Activated T-cell treated with anti-CD3 and anti-CD28 coated beads for 1 hour (primary cell): ENCODE measurements at places on chromosomes 1 and 21.

GRCh38 chr1:212585210-212585609 lies 23.4 kb upstream of the ATF3 start:
- no peak for DNase-seq

- DNase-seq = no peak
Measured at GRCh38 chr1:41918450-41919043, at the start of gene HIVEP3. Gene HIVEP3 (minus strand): TSS chr1:41918922.

- DNase-seq = no peak
Measured at GRCh38 chr1:151192047-151192446, 2.0 kb upstream of the VPS72 start.

DNA sequence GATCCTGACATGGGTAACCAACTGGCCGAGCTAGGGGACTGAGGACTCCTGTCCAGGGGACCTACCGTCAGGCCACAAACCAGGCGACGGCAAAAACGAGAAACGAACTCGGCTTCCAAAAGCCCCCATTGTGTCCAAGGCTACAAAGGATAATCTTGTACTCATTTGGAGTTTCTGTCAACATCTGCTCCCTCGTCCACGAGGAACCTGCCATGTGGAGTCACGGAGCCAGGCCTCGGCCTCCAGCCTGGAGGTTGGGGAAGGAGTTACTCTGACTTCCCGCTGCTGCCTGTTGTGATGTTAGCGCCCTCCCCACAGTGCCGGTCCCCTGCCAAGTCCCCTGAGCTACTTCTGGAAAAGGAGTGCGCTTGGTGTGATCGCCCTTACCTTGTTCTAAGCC lies 7.3 kb downstream of the KRTAP10-1 start:
- no peak for DNase-seq

DNA sequence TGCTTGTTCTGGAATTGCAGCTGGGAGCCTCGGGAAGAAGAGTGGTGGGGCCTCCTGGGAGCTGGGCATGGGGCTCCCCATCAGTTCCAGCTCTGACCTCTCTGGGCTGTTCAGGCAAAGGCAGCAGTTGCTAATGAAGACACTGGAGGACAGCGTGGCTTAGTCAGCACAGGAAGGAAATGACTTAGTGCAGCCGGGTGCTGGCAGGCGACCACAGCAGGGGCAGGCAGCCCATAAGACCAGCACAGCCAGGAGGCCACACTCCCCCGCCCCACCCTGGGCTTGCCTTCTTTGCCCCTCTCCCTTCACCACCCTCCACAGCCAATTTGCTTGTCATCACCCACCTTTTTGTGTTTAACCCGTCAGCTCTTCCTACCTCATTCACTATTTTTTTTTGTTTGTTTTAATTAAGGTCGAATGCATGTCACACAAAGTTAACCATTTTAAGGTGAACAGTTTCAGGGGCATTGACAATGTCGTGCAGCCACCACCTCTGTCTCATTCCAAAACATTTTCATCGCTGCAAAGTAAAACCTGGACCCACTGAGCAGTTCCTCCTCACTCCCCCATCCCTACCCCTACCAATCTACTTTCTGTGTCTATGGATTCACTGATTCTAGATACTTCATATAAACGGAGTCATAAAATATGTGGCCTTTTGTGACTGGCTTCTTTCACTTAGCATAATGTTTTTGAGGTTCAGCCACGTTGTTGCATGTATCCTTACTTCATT lies 10.9 kb downstream of the OLIG2 start:
- peak; percentile 8 for DNase-seq

- no peak for DNase-seq
Measured at GRCh38 chr1:165116171-165116570, 240.3 kb downstream of the LMX1A start.

DNA sequence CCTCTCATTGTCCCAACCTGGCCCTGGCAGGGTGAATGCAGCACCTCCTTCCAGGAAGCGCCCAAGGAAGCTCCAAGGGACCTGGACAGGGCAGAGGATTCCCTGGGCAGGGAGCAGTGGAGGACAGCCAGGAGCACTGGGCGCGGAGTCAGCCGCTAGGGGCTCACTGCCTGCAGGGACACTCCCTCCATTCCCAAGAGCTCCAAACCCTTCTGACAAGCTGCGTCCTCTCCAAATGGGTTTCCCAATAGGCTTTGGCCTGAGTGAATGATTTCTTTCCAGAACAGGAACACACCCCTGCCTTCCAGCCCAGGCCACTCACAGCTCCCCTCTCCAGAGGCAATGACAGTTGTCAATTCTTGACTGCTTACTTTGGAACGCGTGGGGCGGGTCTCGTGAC lies 128.5 kb upstream of the EDN2 start:
- DNase-seq = no peak

DNA sequence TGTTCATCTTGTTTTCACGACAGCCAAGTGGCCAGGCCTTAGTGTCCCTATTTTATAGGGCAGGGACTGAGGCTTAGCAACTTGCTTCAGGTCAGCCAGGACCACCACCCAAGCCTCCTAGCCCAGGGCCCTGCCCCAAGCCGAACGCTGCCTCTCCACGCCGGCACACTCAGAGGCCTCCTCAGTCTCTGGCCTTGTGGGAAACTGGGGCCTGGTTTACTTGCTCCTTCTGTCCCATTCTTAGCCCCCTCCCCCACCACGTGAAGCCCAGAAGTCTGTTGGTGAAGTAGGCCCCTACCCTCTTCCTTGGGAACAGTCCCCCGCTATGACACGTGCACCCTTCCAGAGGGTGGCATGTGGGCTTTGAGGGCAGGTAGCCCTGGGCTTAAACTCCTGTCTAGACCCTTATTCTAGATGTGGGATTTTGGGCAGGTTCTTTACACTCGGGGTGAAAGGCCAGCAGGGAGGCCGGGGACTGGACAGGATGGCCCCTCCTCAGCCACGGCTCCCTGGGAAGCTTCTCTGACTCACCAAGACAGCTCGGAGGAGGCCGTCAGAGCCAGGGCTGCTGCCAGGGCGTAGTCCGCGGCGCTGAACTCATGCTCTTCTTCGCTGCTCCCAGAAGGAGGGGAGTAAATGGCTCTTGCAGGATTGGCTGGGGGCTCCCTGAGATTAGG lies 4.3 kb downstream of the MYOM3 start:
- DNase-seq = no peak
